ENCODE measurements at places on chromosomes 5 and 9.

DNA sequence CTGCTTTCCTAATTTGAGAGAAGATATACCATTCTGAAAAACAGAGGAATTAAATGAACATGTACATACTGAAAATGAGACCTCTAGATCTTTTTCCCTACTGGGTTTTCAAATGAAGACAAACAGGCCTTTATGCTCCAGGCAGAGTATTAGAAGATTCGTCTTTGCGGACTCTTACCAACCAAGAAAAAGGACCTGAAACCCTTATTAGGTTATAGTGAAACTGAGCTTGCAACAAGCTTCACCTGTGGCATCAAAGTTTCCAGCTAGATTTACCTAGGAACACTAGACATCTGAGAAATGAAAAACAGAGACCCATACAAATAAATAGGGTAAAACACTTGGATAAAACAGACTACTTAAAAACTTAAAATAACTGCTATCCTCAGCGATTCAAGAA is 46.3 kb downstream of the SMIM15 start:
- no peak for DNase-seq

- no peak for DNase-seq
These were observed 1.0 kb downstream of the ANKH start for GRCh38 chr5:14870337-14871213.

DNA sequence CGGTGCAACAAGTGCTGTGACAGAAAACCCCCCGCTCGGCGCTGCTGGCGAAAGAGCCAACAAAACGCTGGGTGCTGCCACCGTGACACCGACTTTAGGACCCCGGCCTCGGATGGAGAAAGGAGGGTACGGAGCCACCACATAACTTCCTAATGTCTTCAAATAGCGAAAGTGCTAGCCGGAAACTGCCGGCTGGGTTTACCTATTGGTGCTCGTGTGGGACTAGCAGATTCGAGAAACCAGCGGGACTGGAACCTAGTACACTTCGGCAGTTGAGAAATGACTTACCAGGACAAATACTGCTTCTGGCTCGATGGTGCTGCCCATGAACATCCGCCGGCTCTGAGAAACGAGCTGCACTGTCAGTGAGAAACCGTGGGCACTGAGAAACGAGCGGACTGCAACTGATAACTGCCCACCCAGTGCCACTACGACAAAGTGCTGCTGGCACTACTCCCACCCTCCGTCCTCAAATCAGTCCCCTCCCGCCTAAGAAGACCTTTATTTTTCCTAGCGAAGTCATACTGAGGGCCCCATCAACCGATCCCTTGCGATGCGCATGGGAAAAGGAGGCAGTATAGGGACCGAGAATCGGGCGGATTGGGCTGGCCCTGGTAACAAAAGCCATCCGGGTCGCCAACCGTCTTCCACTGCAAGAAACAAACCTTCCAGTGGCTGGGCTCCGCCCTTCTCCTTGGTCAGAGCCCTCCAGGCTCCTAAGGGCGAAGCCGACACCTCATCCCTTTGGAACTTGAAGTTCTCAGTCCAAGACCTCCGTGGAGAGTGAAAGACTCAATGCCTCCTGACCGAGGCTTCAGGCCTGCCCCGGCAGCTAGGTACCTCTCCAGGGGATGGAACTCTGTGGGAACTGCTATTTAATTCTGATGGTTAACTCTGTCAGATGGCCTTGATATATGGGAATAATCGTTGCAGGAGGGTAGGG is 27.0 kb upstream of the ANXA2R start:
- peak; percentile 50 for DNase-seq

GRCh38 chr9:16708656-16709435 is 161.6 kb downstream of the BNC2 start:
- DNase-seq = no peak

DNA sequence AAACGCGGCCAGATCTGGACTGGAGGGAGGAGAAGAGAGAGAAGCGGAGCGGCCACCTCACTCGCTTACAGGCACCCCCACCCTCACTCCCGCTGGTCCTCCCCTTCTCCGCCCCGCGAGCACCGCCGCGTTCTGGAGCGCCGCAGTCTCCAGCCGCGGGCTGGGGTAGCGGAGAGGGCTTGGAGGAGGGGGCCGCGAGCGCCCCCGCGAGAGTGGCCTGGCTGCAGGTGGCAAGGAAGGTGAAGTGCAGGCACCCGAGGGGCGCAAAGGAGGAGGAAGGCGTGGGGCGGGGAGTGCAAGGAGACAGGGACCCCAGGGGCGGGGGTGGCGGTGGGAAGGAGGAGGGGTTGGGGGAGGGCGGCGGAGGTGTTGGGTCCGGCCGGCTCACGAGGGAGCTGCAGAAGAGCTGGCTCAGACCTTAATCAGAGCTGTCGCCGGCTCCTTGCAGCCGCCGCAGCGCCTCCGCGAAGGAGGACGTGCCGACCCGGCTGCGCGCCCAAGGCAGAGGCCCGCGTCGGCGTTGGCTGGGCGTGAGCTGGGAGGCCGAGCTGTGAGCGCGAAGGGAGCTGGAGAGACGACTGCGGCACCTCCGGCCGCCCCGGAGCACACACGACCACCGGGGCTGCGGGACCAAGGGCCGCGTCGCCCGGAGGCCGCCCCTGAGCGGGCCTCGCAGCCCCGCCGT is at the start of gene DMRT3:
TSS of gene DMRT3 (plus strand) at position 398 of the 685 bp plus-strand sequence. CDS start 347 bp downstream, outside the sequence.
- no peak for DNase-seq

Data from GOT3 (cell line).